ENCODE measurements at places on chromosomes 16 and 17. TPM values are rescaled to one million over a fixed set of nuclear protein-coding genes. Genes with fewer than 3 reads are reported as not detected.

Gene PIRT
- total RNA-seq: 1.1 TPM

DNA sequence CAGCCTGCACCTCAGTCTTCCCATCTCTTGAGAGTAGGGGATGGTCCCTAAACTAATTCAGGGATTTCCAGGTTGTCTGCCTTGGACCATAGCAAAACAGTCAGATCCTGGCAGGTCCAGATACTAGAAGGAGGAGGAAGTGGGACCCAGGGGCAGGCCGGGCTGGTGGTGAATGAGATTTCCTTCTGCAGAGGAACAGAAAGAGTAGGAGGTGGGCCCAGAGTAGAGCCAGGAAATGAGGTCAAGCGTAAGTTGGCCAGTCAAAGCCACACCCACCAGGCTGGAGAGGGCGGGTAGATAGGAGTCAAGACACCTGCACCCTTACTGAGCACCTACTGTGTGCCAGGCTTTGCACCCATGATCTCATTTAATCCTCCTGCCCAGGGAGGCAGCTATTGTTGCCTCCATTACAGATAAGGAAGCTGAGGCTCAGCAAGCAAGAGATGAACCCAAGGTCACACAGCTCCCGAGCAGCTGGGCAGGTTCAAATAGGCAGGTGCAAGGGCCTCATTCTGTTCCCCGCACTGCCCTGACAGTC lies 2.6 kb downstream of the CDH5 start:
- DNase-seq: peak; percentile 23

DNA sequence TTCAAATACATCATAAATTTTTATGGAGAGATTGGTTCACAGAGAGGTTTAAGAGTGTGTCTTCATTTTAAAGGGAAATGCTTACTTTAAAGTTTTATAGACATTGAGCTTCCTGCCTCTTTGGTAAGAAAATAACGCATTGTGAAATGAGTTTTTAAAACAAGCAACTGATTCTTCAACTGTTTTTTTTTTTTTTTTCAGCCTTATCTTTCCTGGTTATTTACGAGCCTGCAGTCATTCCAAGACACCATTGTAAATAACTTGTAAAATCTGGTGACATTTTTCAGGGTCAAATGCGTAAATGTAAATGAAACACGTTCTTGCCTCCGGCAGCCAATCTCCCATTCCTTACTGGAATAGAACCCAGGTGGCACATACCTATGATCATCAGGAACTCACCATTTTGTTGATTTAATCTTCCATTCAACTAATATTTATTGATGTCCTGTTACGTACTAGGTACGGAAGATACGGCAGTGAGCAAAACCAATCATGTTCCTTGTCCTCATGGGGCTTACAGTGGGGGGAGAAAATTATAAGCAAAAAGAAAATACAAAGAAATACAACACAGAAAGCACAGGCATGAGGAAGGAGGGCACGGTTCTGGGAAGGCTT lies 33.2 kb upstream of the CDYL2 start:
- DNase-seq: no peak

DNA sequence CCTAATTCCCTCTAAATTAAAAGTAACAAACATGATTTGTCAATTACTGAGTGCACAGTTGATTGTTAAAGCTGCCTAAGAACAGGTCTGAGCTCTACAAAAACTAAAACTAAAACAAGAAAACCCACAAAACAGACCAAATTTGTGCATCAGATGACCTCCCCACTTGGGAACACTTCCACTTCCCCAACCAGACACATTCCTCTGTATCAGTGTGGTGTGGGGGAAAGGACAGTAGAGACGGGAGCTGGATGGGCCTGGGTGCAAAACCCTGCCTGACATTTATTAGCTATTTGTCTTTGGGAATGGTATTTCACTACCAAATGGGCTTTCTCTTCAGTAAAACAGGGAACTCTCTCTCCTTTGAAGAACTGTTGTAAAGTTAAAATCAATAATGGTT lies 29.8 kb downstream of the STAT3 start:
- DNase-seq: no peak

DNA sequence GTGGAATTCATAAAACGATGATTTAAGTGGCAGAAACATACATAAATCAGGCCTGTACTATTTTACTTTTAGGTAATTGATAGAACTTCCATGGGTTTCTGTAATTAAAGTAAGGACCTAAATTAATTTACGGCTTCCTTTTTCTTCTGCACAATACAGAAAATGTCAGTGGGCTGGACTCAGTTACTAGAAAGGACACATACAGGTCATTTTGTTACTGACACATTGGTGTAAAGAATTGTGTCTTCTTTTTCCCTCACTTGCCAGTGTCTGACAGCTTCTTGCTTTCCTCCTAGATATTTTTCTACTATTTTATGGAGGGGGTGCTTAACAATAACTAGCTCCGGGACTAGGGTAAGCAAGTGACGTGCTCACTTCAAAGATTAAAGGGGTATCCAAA lies 304.8 kb downstream of the RBFOX1 start:
- no peak for DNase-seq
